ENCODE measurements at places on chromosomes 13 and 19.
A peak's percentile ranks its signal among the peaks of the same experiment; 100 is the strongest.

DNA sequence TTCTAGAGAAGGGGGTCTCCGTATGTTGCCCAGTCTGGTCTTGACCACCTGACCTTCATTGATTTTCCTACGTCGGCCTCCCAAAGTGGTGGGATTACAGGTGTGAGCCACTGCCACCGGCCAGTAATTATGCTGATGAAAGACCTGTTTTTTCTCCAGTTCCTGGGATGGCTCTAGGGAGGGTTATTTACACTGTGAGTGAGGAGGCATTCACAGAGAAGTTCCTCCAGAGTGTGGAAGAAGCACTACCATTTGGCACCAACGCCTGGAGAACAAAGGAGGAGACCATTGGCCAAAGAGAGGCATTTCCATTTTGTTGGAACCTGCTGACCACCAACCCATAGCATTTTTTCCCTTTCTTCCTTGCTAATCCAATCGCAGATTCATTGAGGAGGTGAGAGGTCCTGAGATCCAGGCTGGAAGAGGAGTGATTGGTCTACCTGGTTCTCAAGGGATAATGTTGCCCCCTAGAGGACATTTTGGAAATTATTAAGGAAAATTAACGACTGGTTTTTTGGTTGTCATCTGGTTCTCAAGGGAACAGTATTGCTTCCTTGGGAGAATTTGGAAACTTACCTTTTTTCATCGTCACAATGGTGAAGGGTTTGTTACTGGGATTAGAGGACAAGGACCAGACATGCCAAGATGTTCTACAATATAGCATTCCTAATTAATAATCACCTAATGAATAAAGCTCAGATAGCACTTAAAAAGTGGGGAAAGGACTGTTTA is 5.5 kb upstream of the SAE1 start:
- DNase-seq: peak; percentile 37

DNA sequence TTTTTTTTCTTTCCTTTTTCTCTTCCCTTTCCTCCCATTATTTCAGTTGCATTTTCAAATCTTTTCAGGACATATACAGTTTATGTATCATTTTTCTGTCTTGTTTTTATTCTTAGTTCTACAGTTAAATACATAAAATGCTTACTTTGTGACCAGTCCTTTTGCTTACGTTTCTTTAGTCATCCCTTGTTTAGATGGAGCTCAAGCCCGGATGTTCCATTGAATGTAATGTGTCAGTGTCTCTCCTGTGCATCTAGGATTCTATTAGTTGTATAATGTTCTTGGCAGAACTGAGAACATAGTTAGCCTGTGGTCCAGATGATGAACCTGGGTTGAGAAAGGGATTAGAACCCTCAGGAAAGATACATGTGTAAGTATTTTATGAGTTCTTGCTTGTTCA is 17.8 kb downstream of the WASF3 start:
- DNase-seq: no peak

DNA sequence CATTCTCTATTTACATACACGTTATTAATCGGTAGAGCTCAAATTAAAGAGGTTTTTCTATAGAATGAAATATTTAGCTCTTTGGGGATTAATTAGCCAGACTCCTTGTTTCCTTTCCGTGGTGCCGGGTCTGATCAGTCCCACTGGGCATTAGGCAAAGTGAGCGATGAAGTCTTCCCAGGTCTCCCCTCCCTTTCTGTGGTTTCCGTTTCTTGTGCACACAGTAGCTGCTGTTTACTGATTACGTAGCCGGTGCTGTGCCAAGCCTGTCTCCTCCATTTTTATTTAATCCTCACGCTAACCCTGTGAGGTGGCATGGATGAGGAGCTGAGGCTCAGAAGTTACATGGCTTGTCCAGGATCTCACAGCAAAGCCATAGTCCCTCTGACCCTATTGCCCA is 9.0 kb downstream of the SLC25A15 start:
- no peak for DNase-seq

GRCh38 chr19:30309176-30309575 is 63.0 kb upstream of the ZNF536 start:
- DNase-seq: no peak

GRCh38 chr19:17348700-17349099 is 11.3 kb downstream of the GTPBP3 start:
- no peak for DNase-seq

DNA sequence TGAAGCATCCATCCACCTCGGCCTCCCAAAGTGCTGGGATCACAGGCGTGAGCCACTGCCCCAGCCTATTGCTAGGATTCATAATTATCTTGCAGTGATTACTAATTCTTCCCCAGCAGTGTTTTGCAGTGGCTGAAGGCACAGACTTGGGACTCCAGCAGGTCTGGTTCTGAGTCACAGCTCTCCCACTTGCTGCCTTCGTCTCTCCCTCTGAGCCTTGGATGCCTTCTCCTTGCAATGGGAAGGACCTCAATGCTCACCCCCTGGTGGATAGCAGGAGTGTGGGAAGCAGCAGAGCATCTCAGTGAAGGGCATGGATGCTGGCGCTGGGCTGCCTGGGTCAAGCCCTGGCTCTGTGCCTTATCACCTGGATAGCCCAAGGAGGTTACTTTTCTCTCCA is 37.6 kb upstream of the SHKBP1 start:
- no peak for DNase-seq
